Neural progenitor cell (in vitro differentiated cells): ENCODE measurements at places on chromosomes 12 and 14.
A peak's percentile ranks its signal among the peaks of the same experiment; 100 is the strongest.

- no peak overlapping the region for H3K27ac ChIP-seq
- DNase-seq: no peak
- H3K36me3 ChIP-seq: no peaks in the 10 kb centered on the region
- H3K27me3 ChIP-seq: no peaks in the 10 kb centered on the region
Observed at GRCh38 chr14:35689000-35689460, 120.1 kb downstream of the RALGAPA1 start.

GRCh38 chr12:5078423-5078822 lies 34.7 kb downstream of the KCNA5 start:
- H3K27ac ChIP-seq: no peak overlapping the region
- DNase-seq: no peak
- no peaks in the 10 kb centered on the region for H3K27me3 ChIP-seq

- no peaks in the 10 kb centered on the region for H3K4me1 ChIP-seq
- DNase-seq: no peak
- no peak overlapping the region for H3K27ac ChIP-seq
- no peaks in the 10 kb centered on the region for H3K36me3 ChIP-seq
- H3K4me3 ChIP-seq: no peak overlapping the region
Observed at GRCh38 chr12:15355766-15356165, 33.5 kb downstream of the PTPRO start.

DNA sequence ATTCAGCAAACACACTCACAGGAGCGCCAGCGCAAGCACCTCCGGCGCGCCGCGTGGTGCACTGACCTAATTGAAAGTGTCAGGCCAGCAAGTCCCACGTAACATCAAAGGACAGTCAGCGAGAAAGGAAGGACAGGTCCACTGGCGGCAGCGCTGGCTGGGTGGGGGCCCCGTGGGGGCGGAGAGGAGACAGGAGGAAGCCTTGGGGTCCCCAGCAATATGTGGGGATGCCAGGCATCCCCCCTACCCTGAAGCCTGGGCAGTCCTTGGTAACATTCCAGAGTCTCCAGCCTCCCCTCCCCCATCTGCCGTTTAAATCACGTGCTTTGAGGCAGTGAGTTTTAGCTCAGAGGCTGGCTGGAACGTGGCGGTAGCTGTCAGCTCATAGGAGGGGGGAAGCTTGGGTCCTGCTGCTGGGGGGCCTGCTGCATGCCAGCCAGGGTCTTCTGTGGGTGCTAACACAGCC lies 159.2 kb downstream of the CALM1 start:
- no peaks in the 10 kb centered on the region for H3K27me3 ChIP-seq
- H3K4me1 ChIP-seq: peaks cover 22% of the 10 kb centered on the region
- H3K4me3 ChIP-seq: no peak overlapping the region
- DNase-seq: peak; percentile 83
- H3K36me3 ChIP-seq: no peaks in the 10 kb centered on the region
- H3K27ac ChIP-seq: no peak overlapping the region

- H3K4me3 ChIP-seq: no peak overlapping the region
- H3K36me3 ChIP-seq: no peaks in the 10 kb centered on the region
- DNase-seq: no peak
- peaks cover 11% of the 10 kb centered on the region for H3K4me1 ChIP-seq
- H3K27ac ChIP-seq: no peak overlapping the region
Observed at GRCh38 chr12:40137252-40137651, 31.4 kb upstream of the SLC2A13 start.

GRCh38 chr12:53232646-53233461 lies 845 bp upstream of the RARG start:
- H3K4me1 ChIP-seq: peaks cover 54% of the 10 kb centered on the region
- H3K27me3 ChIP-seq: no peaks in the 10 kb centered on the region
- H3K4me3 ChIP-seq: peak overlapping the region; percentile 64
- no peaks in the 10 kb centered on the region for H3K36me3 ChIP-seq

- no peaks in the 10 kb centered on the region for H3K4me1 ChIP-seq
- H3K27me3 ChIP-seq: peaks cover 5% of the 10 kb centered on the region
- H3K36me3 ChIP-seq: no peaks in the 10 kb centered on the region
- no peak overlapping the region for H3K27ac ChIP-seq
- H3K4me3 ChIP-seq: no peak overlapping the region
Observed at GRCh38 chr14:73567951-73568885, 795 bp upstream of the ACOT2 start.

DNA sequence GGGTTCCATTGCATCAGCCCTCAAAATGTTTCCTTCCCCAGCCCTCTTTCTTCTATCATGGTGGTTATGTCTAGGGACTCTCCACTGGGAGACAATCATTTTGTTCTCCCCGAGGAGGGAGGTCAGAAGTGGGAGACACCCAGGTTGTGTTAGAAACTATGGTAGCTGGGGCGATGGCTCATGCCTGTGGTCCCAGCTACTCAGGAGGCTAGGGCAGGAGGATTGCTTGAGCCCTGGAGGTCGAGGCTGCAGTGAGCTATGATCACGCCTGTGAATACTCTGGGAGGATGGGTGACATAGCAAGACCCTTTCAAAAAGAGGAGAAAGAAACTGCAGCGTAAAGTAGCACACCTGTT lies 13.0 kb upstream of the LRRC23 start:
- H3K27me3 ChIP-seq: no peaks in the 10 kb centered on the region
- no peak overlapping the region for H3K27ac ChIP-seq
- no peaks in the 10 kb centered on the region for H3K36me3 ChIP-seq
- peaks cover 15% of the 10 kb centered on the region for H3K4me1 ChIP-seq
- peak overlapping the region; percentile 45 for H3K4me3 ChIP-seq
- DNase-seq: no peak
